ENCODE measurements at places on chromosomes 7 and 10.
A peak's percentile ranks its signal among the peaks of the same experiment; 100 is the strongest.

- no peak overlapping the region for H3K4me3 ChIP-seq
- H3K27me3 ChIP-seq = no peaks in the 10 kb centered on the region
- no peak overlapping the region for H3K27ac ChIP-seq
- peaks cover 6% of the 10 kb centered on the region for H3K4me1 ChIP-seq
- peaks cover 2% of the 10 kb centered on the region for H3K36me3 ChIP-seq
These were observed 76.4 kb downstream of the LYZL2 start for GRCh38 chr10:30553018-30553625.

DNA sequence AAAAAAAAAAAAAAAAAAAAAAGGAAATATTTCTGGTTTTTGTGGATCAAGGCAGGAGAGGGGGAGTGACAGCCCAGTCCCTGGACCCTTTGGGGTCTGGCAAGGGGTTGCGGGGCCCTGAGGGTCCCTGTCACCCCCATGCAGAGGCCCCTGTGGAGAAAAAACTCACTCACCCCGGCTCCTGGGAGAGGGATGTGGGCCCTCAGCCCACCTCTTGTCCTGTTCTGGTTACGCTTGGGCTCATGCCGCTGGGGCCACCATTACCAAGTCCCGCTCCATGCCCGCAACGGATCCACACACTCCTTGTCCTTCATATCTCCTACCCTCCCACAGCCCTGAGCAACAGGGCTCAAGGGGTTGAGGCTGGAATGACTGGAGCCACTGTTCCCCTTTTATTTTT, 1.0 kb upstream of the TMEM184A start:
- H3K27ac ChIP-seq = no peak overlapping the region
- no peaks in the 10 kb centered on the region for H3K4me1 ChIP-seq
- no peaks in the 10 kb centered on the region for H3K27me3 ChIP-seq
- DNase-seq = no peak

DNA sequence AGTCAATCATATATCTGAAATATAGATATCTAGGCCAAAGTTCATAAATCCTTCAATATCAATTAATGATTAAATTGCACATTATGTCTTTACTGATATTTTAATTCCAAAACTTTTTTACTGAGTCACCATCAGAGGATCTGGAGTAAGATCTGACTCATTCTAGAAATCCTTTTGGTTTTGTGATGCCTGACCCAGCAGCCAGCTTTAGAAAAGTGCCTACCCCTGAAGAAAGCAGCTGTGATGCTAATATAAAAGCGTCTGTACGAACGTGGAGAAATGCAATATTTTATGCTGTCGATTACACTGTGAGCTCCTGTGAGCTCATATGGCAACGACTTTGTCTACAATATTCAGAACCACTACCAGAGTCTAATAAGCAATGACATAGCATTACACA, 142.5 kb upstream of the LRRTM3 start:
- H3K27ac ChIP-seq = no peak overlapping the region
- no peaks in the 10 kb centered on the region for H3K27me3 ChIP-seq
- DNase-seq = no peak
- no peak overlapping the region for H3K4me3 ChIP-seq

DNA sequence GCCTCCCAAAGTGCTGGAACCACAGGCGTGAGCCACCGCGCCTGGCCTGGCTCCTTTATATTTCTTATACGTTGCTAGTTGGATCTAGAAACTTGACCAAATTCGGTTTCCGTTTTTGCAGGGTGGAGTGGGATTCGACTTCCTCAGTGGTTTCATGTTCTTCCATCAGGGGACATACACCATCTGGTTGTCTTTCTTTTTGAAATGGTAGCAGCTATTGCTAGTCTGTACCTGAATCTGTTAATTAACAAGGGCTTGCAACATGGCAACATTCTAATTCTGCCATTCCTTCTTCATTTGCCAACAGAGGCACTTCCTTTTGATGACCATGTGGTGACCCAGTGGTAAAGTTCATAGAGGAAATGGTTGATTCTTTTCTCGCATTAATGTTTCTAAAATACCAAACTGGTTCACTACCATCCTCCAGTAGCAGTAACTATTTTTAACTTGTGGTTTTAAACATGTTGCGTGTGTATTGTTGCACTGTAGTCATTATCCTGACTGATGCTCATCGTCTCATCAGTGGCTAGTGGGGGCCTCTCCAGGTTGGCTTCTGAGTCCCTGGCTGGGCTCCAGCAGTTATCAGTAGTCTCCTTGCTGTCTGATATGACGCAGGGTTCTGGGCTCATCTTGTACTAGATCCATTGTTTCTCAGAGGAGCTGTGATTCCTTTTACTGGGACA, 159.2 kb downstream of the RGS10 start:
- no peak for DNase-seq
- no peaks in the 10 kb centered on the region for H3K27me3 ChIP-seq
- no peak overlapping the region for H3K4me3 ChIP-seq

- H3K4me1 ChIP-seq = no peaks in the 10 kb centered on the region
- no peak for DNase-seq
- H3K27me3 ChIP-seq = peaks cover 23% of the 10 kb centered on the region
- H3K27ac ChIP-seq = no peak overlapping the region
- no peak overlapping the region for H3K4me3 ChIP-seq
These were observed 13.8 kb downstream of the VIPR2 start for GRCh38 chr7:159130820-159131219.

DNA sequence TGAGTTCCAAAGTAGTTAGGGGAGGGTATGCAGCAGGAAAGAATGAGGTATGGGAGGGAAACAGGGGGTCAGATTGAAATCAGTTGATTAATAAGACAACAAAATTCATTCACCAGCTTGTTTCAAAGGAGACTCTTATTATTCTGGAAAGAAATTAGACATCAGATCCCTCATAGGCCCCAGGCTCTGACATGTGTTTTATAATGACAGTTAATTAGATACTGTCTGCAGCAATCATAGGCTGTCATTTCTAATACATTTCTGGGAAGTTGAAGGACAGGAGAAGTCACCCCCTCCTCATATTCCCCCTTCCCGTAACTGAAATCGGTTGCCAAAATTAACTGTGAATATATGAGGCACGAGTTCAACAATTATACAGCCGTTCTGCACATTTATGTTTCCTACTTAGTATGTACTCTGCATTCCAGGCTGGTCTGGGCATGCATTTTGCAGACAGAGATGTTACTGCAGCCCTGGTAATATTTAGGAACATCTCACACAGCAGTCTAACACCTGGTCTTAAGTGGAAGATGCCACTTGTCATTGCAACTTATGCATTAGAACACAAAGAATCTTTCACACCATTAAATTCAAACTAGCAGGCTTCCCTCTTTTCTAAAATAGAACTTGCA, 355.2 kb upstream of the LRGUK start:
- H3K4me3 ChIP-seq = no peak overlapping the region
- H3K27me3 ChIP-seq = no peaks in the 10 kb centered on the region
- H3K27ac ChIP-seq = no peak overlapping the region

DNA sequence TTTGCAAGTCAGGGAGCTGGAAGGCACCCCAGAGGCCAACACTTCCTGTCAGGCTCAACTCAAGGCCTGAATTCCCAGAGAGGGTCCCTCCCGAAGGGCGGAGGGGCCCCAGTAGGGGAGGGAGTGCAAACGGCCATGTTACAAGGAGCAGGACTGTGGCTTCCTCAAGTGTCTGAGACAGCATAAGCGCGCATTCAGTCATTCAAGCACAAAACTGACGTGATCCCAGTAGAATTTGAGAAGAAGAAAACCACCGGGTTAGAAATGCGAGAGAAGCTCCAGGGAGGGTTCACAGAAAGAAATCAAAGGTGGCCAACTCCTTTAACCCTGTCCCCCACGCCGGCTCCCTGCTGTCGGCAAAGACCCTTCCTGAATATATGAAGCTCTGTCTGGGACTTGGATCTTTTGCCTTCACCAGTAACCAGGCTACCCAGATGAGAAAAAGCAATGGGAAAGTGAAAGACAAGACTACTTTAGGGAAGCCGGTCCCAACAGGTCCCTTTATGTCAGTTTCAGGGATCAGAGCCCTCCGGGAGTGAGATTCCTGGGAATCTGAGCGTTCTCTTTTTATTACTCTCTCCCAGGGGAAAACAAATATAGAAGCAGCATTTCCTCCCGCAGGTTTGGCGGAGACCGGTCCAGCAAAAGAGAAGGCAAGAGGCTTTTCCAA, 1.3 kb downstream of the AFAP1L2 start:
- H3K4me1 ChIP-seq = peaks cover 6% of the 10 kb centered on the region
- H3K4me3 ChIP-seq = peak overlapping the region; percentile 50
- H3K36me3 ChIP-seq = peaks cover 2% of the 10 kb centered on the region
- H3K27me3 ChIP-seq = peaks cover 83% of the 10 kb centered on the region
- H3K27ac ChIP-seq = no peak overlapping the region
